CD4-positive, alpha-beta T cell treated with Interleukin-4 for 1 hour (primary cell): ENCODE measurements at places on chromosomes 3 and 15.

- no peak for DNase-seq
These were observed 7.4 kb upstream of the GSK3B start for GRCh38 chr3:120101624-120102023.

DNA sequence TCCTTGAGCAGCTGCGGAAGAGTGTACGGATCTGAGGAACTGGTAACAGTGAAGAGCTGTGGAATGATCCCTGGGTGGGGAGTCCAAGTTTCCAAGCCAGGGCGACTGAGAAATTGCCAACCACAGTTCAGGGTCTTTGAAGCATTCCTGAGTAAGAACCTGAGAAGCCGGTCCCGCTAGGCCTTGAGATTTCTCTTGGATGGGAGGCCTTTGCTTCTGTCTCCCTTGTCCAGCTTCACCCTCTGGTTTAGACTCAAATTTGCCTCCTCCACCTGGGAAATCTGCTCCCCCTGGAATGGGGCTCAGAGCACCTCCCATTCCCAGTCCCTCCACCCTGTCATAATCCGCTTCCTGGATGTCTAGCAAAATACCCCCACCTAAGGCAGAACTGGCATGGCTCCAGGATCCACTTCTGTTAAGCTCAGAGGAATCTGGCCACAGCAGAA, 127.7 kb upstream of the DLG1 start:
- no peak for DNase-seq

DNA sequence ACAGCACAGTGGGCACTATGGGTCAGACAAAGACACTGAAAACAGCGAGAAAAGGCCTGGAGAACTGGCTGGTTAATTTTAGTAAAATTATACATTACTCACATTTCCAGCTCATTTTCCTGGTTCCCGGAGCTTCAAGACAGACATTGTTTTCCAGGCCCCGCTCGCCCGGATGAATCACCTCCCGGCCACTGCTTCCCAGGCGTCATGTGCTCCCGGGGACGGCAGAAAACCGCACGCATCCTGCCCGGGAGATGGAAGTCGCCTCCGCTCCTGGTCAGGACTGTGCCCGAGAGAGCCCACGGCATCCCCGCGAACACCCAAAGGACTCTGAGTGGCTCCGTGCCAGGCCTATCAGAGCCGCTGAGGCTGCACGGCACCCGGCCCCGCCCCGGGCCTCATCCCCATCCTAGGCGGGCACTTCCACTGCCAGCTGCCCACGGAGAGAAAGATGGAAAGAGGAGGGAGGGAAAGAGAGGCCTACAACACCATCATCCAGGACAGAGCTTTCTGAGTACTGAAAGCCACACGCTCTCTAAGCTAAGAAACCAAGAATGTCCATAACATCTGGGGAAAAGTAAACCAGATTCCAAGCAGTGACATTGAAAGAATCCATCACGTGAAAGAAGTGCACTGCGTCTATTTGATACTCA, 75.1 kb downstream of the VGLL4 start:
- DNase-seq: no peak

DNA sequence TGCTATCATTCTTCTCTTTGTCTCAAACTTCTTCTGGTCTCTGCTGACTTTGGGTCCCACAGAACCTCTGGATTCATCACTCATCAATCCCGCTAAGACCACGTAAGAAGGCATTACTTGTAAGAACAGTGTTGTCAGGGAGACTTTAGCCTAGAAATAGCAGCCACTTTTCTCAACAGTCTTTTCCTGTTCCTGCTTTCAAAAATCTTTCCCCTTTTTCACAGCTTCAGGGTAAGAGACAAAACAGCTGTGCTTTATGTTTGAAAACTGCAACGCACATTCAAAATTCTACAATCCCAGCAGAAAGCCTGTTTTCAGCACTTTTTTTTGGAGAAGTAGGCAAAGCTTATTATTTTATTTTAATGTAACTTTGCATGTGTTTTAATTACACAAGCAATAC, 42.0 kb upstream of the FAM98B start:
- no peak for DNase-seq

DNA sequence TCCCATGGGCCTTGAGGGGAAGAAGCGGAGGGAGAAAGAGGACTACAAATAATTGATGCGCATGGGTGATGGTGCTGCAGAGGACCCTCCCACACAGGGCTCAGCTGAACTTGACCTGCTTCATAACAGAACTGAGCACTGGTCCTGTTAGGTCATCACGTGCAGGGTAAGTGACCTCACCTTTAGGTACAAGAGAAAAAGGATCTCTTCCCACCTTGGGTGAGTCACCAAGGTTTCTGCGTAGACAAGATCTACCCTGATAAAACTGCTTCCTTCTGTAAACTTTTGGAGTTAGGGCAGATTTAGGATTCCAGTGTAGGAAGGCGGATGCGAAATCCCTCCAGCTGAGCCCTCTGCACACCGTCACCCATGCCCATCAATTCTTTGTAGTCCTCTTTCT, 67.1 kb downstream of the FEM1B start:
- DNase-seq: no peak

DNA sequence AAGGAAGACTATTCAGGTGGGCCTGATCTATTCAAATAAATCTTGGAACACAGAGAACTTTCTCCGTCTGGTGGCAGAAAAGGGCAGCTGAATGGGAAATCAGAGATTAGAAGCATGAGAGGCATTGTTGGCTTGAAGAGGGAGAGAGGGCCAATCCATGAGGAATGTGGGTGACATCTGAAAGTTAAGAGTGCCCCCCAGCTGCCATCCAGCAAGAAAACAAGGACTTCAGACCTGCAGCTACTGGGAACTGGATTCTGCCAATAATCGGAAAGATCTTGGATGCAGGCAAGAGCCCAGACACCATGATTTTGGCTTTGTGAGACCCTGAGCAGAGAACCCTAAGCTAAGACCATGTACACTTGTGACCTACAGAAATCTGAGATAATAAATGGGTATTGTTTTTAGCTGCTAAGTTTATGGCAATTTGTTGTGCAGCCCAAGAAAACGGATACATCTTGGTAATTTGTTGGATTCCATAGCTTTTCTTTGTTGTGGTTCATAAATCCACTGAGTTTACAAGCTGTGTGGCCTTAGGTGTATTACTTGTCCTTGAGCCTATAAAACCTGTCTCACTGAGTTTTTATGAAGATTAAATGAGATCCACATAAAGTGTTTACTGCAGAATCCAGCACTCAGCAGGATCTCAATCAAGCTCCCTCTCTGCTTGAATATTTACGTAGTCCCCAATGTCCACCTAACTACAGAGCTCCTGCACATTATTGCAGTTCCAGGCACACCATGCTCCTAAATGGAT, 82.1 kb upstream of the PRTG start:
- DNase-seq: no peak

- no peak for DNase-seq
These were observed 1082.1 kb downstream of the ZPLD1 start for GRCh38 chr3:103516950-103517349.

DNA sequence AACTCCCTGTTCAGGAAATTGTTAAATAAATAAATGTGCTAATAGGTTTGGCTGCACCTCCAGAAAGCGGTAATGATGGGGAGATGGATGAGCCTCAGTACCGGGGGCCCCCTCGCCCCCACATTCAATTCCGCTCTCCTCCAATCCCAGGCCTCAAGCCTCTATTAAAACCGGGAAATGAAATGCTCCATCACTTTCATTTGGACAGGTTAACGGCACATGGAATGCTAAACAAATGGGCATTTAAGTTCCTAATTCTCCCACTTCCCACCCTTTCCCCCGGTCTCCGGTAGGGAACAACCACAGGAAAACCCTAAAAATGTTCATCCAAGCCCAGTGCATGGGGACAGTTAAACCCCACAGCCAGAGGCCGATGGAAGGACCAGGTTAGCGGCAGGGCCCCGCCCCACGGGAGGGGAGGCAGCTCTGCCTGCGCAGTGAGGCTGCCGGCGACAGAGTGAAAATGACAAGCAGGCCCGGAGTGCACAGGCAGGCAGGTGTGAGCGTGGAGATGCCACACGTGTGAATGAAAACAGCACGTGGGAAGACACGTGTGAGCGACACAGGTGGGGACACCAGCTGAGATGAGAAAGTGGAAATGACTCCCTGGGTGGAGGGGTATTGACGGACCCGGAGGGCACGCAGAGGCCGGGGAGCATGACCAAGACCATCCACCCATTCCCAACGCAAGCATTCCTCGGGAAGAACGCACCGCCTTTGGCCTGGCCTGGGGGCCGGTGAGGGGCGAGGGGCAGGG, 28.1 kb downstream of the RNU5B-1 start:
- no peak for DNase-seq

- DNase-seq: no peak
These were observed 46.6 kb downstream of the SPRED1 start for GRCh38 chr15:38299216-38299615.

- DNase-seq: no peak
These were observed 235.3 kb downstream of the C3orf38 start for GRCh38 chr3:88385090-88385489.

DNA sequence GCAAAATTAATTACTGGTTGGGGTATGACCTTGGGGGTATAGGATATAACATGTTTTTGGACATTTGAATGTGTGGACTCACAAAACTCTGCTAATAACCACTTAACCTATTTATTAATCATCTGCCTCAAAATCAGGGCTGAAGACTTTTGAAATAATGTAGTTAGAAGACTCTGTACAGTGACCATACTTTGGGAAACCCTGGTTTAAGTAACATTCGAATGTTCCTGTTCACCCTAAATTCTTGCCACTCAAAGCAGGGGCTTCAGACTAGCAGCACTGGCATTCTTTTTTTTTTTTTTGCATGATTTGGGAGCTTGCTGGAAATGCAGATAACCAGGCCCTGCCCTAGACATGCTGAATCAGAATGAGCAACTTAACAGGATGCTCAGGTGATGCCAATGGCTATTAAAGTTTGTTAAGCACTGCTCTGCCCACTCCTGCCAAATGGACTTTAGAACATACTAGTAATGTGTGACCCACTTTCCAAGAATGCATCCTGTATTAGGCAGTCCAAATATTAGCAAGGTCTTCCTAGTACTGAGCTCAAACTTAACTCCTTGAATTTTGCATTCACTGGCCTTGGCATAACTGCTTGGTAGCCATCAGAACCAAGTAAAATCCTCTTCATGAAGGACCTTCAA, 12.7 kb upstream of the ST3GAL6 start:
- no peak for DNase-seq

- no peak for DNase-seq
These were observed 32.3 kb downstream of the ZNF710 start for GRCh38 chr15:90033448-90033847.
